ENCODE measurements at places on chromosomes 1 and 21.

- peak; percentile 88 for DNase-seq
These were observed 14.0 kb upstream of the SYNC start for GRCh38 chr1:32716312-32717148.

- DNase-seq = no peak
These were observed 8.3 kb upstream of the CD55 start for GRCh38 chr1:207313131-207313530.

DNA sequence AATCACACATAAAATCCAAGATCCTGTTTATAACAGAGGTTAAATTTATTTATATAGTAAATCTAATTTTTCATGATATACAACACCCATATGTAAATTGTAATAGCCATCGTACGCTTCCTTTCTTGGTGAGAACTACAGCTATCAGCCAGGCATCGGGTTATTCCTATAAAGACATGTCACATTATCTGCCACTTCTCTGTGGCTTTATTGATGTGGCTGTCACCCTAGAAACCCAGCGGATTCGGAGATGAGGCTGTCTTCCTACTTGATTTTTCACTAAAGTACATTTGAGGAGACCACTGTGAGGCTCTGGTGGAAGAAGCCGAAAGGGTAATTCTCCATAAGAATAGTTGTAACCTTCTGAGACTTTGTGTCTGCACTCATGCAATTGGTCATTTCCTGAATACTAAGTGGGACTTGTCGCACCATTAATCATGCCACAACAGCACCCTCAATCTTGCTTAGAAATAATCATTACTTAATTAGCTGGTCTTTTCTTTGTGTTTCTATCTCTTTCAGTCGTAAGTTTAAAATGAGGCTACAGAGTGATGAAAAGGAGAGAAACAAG, 106.0 kb downstream of the NTNG1 start:
- no peak for DNase-seq

GRCh38 chr1:7562729-7563605, 208.1 kb upstream of the VAMP3 start:
- DNase-seq = no peak

- DNase-seq = peak; percentile 24
These were observed 277.0 kb downstream of the PTPRU start for GRCh38 chr1:29513357-29513756.

GRCh38 chr1:158398818-158399514, at the start of gene OR10T2:
Gene OR10T2 (minus strand): TSS chr1:158399466. CDS start chr1:158399466, 0 bp downstream.
- no peak for DNase-seq

DNA sequence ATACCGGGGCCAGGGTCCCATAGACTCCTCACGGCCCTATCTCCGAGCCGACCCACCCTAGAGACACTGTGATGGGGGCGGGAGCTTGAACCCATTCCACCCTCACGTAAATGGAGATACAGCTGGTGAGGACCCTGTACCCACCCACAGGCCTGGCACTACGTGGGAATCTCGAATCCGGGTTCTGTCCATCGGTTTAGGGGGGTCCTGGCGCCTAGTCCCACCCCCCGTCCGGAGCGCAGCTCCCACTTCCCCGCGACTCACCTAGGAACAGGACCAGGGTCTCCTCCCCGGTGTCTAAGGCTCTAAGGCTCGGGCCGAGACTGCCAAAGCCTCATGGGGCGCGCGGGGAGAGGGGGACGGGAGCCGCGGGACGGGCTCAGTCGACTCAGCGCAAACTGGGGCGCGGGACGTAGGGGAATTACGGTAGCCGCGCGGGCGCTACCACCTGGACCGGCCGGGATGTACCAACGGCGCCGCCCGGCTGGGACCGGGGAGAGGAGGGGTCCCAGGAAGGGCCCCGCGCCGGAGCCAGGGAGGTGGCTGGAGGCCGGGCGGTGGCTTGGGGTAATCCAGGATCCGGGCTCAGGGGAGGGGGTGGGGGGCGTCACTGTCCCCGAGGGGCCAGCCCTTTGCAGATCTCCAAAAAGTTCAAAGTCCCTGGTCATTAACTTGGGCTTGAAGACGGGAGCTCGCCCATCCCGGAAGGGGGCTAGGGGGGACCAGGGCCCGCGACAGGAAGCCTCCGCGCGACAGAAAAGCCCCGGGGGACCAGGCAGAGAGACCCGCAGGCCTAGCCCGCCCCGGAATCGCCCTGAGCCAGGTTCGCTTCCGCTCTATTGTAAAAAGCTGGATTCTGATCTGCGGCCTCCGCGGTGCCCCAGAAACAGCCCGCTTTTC, 1.0 kb downstream of the PLEKHG5 start:
- peak; percentile 81 for DNase-seq

DNA sequence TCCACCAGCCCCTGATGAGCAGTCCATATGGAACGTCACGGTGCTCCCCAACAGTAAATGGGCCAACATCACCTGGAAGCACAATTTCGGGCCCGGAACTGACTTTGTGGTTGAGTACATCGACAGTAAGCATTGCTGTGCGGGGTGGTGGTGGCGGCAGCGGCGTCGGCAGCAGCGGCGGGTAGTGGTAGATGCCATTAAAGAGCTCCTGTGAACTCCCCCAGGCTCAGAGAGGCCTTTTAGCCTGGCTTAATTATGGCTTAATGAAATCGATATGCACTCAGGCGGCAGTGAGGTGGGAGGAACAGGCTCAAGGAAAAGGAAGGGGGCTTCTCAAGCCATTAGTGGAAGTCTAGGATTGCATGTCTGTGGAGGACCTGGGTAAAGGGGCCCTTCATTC, 41.9 kb upstream of the CNTN2 start:
- DNase-seq = no peak
